ENCODE measurements at places on chromosomes 16 and 17. TPM values are rescaled to one million over a fixed set of nuclear protein-coding genes. Genes with fewer than 3 reads are reported as not detected.

The OR1F1 gene
- total RNA-seq = not detected

GRCh38 chr16:70675851-70676513 lies 9.9 kb downstream of the MTSS2 start:
- no peak overlapping the region for H3K4me3 ChIP-seq
- no peaks in the 10 kb centered on the region for H3K36me3 ChIP-seq
- no peak overlapping the region for H3K27ac ChIP-seq
- no peaks in the 10 kb centered on the region for H3K27me3 ChIP-seq

GRCh38 chr16:26391833-26392232 lies 674.9 kb upstream of the C16orf82 start:
- H3K27me3 ChIP-seq = peaks cover 16% of the 10 kb centered on the region
- H3K27ac ChIP-seq = no peak overlapping the region
- no peak overlapping the region for H3K4me3 ChIP-seq
- no peak for DNase-seq
- no peaks in the 10 kb centered on the region for H3K4me1 ChIP-seq

- no peaks in the 10 kb centered on the region for H3K4me1 ChIP-seq
- no peaks in the 10 kb centered on the region for H3K27me3 ChIP-seq
- peaks cover 23% of the 10 kb centered on the region for H3K36me3 ChIP-seq
- DNase-seq = no peak
- no peak overlapping the region for H3K4me3 ChIP-seq
Measured at GRCh38 chr16:85662482-85662812, 26.3 kb downstream of the GINS2 start.

GRCh38 chr17:80668375-80669148 lies 123.9 kb downstream of the RPTOR start:
- peak overlapping the region; percentile 34 for H3K27ac ChIP-seq
- no peaks in the 10 kb centered on the region for H3K27me3 ChIP-seq
- no peak overlapping the region for H3K4me3 ChIP-seq
- H3K4me1 ChIP-seq = peaks cover 73% of the 10 kb centered on the region
- peaks cover 17% of the 10 kb centered on the region for H3K36me3 ChIP-seq
- no peak for DNase-seq

DNA sequence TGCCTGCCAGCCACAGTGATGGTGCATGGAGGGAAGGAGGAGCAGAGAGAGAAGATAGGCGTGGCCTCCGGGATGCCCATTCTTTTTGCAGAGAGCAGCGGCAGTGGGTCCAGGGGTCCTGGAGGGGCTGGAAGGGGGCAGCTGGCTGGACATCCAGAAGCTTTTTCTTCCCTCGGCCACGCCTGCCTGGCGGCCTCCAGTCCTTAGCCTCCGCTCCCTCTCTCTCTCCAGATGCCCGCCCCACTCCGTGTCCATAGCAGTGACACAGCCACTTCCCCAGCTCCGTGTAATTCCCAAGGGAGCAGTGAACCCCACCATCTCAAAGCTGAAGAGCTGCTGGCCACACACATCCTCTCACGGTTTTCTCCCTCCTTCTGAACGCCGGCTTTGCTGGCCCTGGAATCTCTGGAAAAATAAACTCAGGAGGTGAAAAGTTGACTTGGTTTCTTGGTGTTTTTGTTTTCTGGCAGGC lies 26.3 kb upstream of the CDC42EP4 start:
- no peak overlapping the region for H3K27ac ChIP-seq
- H3K4me1 ChIP-seq = peaks cover 4% of the 10 kb centered on the region
- H3K36me3 ChIP-seq = no peaks in the 10 kb centered on the region
- no peak overlapping the region for H3K4me3 ChIP-seq
